ENCODE measurements at places on chromosomes 4 and X.

DNA sequence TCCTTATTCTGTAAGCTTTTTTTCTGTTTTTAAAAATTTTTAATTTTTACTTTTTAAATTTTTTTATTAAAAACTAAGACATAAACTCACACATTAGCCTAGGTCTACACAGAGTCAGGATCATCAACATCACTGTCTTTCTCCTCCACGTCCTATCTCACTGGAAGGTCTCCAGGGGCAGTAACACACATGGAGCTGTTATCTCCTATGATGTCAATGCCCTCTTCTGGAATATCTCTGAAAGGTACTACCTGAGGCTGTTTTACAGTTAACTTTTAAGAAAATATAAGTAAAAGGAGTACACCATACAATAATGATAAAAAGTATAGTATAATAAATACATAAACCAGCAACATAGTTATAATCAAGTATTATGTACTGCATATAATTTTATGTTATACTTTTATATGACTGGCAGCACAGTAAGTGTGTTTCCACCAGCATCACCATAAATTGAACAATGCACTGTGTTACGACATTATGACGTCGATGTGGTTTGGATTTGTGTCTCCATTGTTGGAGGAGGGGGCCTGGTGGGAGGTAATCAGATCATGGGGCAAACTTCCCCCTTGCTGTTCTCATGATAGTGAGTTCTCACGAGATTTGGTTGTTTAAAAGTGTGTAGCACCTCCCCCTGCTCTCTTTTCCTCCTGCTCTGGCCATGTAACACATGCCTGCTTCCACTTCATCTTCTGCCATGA, 21.3 kb downstream of the IL15 start:
- no peak for DNase-seq

GRCh38 chr4:31020363-31020762, 300.2 kb downstream of the PCDH7 start:
- DNase-seq, result no peak

- DNase-seq, result no peak
Observed at GRCh38 chr4:118825799-118826198, 10.1 kb downstream of the SEC24D start.

DNA sequence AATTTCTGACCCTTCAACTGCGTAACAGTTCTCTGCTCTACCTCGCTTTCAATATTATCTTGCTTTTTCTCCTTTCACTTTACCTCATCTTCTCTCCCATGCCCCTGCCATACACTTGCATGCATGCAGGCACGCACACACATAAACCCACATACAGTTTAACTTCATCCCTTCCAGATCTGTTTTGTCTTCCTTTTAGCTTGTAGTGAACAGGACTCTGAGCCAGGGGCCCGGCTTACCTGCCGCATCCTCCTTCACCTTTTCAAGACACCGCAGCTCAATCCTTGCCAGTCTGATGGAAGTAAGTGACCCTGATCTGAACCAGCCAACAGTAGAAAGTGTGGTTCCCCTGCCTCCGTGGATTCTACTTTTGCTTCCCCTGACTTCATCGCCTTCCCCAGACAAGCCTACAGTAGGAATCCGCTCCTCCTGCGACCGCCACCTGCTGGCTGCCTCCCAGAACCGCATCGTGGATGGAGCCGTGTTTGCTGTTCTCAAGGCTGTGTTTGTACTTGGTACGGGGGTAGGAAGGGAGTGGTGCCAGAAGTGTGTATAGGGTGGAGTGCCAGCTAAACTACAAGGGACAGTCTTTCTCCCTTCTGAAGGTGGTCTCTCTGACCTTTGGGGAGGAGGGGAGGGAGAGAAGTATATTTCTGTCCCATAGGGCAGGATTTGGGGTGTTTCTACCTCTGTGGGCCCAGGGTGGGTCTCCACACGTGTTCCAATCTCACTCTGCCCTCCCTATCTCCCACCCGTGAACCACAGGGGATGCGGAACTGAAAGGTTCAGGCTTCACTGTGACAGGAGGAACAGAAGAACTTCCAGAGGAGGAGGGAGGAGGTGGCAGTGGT, 10.7 kb downstream of the MED12 start:
- DNase-seq, result peak; percentile 87

GRCh38 chrX:45007598-45007997, 134.6 kb downstream of the KDM6A start:
- no peak for DNase-seq

DNA sequence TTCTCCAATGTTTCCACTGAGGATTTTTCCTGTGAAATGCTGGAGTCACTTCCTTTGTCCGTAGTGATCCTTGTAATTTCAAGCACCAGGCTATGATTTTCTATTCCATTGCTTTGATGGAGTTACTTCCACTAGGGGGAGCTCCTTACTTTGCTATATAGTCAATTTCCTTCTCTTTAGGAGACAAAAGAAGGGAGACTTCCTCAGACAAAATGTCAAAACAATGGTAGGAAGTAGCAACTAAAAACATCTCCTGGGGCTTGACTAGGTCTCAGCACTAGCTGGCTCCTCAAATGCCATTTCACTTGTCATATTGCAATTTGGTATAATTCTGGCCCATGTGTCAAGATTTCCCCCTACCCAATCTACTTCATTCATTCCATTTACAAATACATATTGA, 24.1 kb downstream of the ZCCHC12 start:
- no peak for DNase-seq

DNA sequence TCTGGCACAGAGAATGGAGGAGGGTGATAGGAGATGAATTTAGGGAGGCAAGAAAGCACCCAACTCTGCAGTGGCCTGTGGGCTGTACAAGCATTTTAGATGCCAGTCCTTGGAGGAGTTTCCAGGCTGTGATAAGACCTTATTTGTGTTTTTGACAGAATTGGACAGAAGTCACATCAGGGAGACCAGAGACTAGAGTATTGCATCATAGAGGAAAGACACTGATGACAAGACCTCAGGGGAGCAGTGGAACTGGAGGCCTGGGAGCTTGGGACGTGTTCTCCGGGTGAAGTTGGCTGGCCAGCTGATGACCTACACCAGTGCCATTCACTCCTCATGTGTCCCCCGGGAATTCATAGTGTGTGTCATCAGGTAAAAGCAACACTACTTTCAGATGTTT, 284.0 kb upstream of the ZFP42 start:
- DNase-seq, result no peak

DNA sequence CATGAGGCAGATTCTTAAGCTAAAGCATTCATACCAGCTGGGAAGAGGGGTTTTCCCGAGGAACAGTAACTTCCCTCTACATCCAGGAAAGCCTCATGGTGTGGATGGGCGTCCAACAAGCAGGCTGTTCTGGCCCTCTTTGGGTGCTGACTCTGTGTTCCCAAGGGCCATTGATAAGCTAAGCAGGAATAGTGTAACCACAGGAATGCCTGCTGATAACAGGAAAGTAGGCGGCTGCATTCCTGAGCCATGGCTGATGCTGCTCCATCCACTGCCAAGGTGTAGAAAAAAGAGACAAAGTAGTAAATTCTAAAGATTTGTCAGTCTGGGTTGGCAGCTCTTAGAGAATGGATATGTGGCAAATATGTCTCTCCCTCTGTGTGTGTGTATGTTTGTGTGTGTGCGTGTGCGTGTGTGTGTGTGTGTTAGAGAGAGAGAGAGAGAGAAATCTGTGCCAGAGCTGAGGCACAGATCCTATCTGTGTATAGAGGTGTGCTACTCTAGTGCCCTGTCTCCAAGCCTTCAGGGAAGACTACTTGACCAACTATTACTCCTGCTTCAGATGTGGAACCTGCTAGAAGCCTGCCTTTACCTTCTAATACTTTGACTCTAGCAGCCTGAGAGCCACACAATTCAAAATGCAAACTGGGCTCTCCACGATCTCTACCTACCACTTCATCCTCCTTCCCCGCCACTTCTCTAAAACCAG, 353.1 kb upstream of the NR3C2 start:
- no peak for DNase-seq

- DNase-seq, result no peak
Observed at GRCh38 chr4:186932631-186933187, 209.1 kb upstream of the FAT1 start.

- DNase-seq, result no peak
Observed at GRCh38 chrX:115900425-115900824, 270.1 kb upstream of the AGTR2 start.

DNA sequence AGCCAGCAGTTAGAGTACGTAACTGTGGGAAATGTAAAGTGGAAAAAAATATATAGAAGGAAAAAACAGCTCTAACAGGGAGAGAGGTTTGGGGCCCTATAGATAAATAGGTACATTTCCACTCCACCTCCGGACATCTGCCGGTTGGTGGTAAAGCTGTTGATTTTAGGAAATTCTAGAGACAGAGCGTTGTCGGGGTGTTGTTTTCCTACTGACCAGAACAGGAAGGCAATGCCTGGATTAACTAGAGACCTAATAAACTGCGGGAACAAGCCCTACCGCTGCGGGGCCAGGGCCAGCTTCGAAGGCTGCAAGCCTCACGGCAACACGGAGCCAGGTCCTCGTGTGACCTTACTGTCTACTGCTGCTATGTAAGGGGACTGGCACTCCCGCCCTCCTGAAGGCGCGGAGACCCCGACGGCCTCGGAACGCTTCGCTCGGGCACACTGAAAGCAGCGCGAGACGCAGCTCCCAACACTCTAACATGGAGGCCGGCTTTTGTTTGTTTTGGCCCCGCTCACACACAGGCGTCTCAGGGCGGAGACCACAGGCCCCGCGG, 702 bp upstream of the CDKN2AIP start:
- no peak for DNase-seq

- DNase-seq, result no peak
Observed at GRCh38 chr4:84597450-84597849, 14.5 kb downstream of the CDS1 start.

DNA sequence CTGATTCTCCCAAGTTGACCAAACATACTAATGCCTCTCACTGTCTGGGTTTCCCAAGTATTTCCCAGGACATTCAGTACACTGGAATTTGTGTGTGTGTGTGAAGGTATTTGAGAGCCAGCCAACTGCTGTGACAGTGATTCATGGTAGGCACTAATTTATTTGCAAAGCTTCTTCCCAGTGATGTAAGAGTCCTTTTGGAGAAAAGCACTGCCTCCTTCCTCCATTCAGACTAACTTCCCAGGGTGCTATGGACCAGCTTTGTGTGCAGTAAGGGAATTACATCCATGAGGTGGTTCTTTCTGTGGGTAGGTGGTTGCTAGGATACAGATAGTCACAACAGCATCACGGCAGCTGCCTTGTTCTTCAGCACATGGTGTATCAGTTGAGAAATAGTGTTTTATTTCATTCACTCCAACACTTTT, 8.7 kb downstream of the EGF start:
- no peak for DNase-seq

- no peak for DNase-seq
Observed at GRCh38 chrX:70998411-70999027, 67.6 kb upstream of the SLC7A3 start.

DNA sequence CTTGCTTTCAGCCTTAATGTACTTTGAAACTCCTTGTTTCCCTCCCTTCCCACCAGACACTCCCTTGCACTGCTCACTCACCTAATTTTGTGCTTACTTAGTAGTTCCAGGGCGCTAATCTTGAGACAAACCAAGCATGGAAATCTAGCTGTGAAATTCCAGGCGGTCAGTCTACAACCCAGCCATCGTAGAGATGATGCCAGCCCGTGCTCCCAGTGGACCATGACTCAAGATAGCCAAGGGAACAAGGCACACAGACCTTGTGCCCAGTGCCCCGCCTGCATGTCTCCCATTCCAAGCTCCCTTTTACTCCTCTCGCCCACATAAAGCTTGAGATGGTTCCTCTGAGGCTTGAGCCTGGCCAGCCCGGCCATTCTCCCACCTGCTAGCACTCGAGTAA, 11.1 kb downstream of the TREX2 start:
- DNase-seq, result no peak

DNA sequence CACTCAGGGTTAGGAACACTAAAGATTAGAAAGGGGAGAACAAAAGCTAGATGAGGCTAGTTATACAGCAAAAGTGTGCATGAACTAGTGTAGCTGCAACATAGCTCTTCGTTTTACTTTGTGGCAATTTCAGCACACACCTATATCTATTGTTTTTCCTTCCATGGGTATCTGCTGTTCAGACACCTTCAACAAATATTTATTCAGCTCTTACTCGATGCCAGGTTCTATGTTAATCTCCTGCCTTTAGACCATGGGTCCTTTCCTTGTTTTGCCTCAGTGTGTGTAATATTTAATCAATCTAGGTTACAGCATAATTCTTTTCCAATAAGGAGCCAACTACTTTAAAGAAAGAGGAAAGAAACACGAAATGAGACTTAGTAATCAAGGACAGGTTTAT, 10.4 kb upstream of the FAM9A start:
- DNase-seq, result no peak

DNA sequence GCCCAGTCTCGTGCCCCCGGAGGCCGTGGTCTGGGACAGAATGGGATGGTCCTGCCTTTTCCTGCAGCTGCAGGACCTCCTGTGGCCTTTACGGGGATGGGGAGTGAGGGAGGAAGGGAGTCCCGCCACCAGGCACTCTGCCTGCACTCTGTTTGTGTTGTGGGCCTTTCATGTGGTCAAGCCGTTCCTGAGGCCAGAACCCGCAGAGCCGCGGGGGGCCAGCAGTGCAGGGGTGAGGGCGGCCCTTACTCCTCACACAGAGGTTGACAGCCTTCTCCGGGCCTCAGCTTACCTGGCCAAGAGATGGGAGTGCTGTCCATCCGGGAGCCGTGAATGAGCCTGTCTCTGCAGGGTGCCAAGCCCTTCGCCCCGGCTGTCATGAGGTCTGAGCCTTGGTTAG, 230.7 kb downstream of the AFAP1 start:
- DNase-seq, result no peak

GRCh38 chr4:38581426-38582106, 82.4 kb upstream of the KLF3 start:
- no peak for DNase-seq

- peak; percentile 74 for DNase-seq
Observed at GRCh38 chr4:121950680-121951520, 960 bp downstream of the TRPC3 start.

DNA sequence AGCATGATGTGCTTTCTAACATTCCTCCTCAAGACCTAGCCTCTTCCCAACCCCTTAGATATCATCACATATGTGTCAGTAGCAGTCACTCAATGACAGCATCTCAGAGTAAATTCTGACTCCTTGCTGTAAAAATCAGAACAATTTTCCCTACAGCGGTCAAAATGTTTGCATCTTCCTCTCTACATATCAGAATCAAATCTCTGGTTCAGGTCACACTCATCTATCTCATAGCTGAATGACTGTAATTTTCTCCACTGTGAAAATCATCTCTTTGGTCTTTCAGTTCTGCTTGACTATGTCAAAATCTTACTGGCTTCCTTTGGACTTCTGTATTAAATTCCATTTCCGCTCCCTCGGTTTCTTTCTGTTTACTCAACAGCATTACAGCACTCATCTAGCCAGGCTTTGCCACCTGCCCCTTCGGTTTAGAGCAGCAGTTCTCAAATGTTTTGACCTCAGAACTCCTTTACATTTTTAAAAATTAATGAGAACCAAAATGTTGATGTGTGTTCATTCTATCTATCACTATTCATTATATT, 57.3 kb downstream of the AGA start:
- DNase-seq, result no peak

DNA sequence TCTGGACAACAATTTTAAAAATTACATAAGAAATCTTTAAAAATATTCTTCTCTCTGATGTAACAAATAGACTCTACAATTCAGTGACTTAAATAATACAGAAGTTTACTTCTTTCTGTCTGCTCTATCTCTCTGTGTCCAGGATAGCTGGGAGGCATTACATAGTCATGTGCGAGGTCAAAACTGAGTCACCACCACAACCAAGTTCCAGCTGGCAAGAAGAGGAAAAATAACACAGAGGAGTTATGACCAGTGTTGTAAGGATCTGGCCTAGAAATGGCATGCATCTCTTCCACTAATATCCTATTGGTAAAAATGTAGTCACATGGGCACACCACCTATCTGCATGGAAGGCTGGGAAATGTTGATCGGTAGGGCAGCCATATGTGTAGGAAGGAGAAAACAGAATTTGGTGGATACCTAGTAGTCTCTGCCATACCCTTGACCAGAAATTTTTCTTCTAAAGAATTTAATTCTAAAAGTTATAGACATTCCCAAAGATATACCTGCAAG, 39.4 kb upstream of the WDFY3 start:
- DNase-seq, result no peak
